Cardiac muscle cell (in vitro differentiated cells and primary cell): ENCODE measurements at places on chromosomes 4 and X. TPM values are rescaled to one million over a fixed set of nuclear protein-coding genes. Genes with fewer than 3 reads are reported as not detected.
A peak's percentile ranks its signal among the peaks of the same experiment; 100 is the strongest.

Gene LAGE3
- 71.2 and 82.7 TPM in 2 replicates for total RNA-seq

Gene GNRHR
- total RNA-seq = not detected in 2 replicates

- peaks cover 18% of the 10 kb centered on the region for H3K4me1 ChIP-seq
- no peaks in the 10 kb centered on the region for H3K36me3 ChIP-seq
- H3K27me3 ChIP-seq = no peaks in the 10 kb centered on the region
- DNase-seq = no peak
- H3K4me3 ChIP-seq = no peak overlapping the region
Measured at GRCh38 chr4:7970361-7970946, 30.8 kb upstream of the AFAP1 start.

- H3K27ac ChIP-seq = no peak overlapping the region
- H3K27me3 ChIP-seq = no peaks in the 10 kb centered on the region
- peak; percentile 46 for DNase-seq
Measured at GRCh38 chr4:159019356-159019755, 83.5 kb upstream of the RAPGEF2 start.

GRCh38 chr4:122632396-122633143, 11.7 kb upstream of the IL21 start:
- no peaks in the 10 kb centered on the region for H3K27me3 ChIP-seq
- no peak overlapping the region for H3K27ac ChIP-seq

DNA sequence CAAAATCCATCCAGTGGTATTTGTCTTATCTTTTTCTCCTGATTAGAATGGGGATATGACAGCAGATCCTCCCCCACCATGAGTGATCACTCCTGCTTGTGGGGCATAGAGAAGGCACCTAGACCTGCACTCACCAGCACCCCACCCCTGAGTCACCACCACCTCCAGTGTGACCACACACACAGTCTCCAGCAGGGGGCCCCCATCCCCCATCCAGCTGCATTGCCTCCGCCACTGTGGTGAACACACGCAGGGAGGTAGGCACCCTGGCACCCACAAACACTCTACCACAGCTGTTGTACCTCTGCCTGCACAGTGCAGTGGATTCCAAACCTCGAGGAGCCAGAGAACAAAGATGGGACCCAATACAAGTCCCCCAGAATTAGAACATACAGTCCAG, 9.0 kb upstream of the MAGEA8 start:
- H3K4me3 ChIP-seq = no peak overlapping the region
- DNase-seq = peak; percentile 10
- H3K27me3 ChIP-seq = no peaks in the 10 kb centered on the region
- H3K4me1 ChIP-seq = no peaks in the 10 kb centered on the region
- no peaks in the 10 kb centered on the region for H3K36me3 ChIP-seq

- H3K4me1 ChIP-seq = no peaks in the 10 kb centered on the region
- H3K4me3 ChIP-seq = no peak overlapping the region
- H3K27ac ChIP-seq = no peak overlapping the region
- no peaks in the 10 kb centered on the region for H3K36me3 ChIP-seq
Measured at GRCh38 chr4:153014460-153014859, 78.3 kb downstream of the FHDC1 start.

- H3K36me3 ChIP-seq = no peaks in the 10 kb centered on the region
- no peak overlapping the region for H3K27ac ChIP-seq
- no peaks in the 10 kb centered on the region for H3K27me3 ChIP-seq
- no peaks in the 10 kb centered on the region for H3K4me1 ChIP-seq
Measured at GRCh38 chr4:159705334-159705733, 602.5 kb downstream of the RAPGEF2 start.

GRCh38 chrX:16999275-16999674, 52.8 kb downstream of the REPS2 start:
- peak; percentile 55 for DNase-seq
- H3K36me3 ChIP-seq = no peaks in the 10 kb centered on the region
- peaks cover 7% of the 10 kb centered on the region for H3K4me1 ChIP-seq
- no peaks in the 10 kb centered on the region for H3K27me3 ChIP-seq
- H3K4me3 ChIP-seq = no peak overlapping the region

GRCh38 chr4:140109737-140110136, 44.2 kb downstream of the MAML3 start:
- no peaks in the 10 kb centered on the region for H3K4me1 ChIP-seq
- no peak for DNase-seq
- H3K27ac ChIP-seq = no peak overlapping the region
- no peaks in the 10 kb centered on the region for H3K36me3 ChIP-seq
- no peaks in the 10 kb centered on the region for H3K27me3 ChIP-seq

DNA sequence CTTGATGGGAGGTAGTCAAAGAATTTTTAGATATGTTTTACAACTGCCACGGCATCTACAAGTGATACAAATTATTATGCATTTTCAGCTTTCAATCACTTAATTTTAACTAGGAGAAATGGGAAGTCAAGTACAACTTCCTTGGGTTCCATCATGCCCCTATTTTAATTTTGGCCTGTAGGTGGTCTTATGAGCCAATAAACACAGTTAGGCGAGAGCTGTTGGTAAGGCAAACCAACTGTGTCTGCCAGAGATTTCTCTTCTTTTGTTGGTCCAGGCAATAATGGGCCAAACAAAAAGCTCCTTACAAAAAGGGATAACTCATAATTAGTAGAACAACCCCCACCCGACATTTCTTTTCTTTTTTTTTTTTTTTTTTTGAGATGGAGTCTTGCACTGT, 63.3 kb upstream of the ARX start:
- H3K4me1 ChIP-seq = no peaks in the 10 kb centered on the region
- no peak overlapping the region for H3K27ac ChIP-seq
- DNase-seq = no peak
- H3K4me3 ChIP-seq = no peak overlapping the region

DNA sequence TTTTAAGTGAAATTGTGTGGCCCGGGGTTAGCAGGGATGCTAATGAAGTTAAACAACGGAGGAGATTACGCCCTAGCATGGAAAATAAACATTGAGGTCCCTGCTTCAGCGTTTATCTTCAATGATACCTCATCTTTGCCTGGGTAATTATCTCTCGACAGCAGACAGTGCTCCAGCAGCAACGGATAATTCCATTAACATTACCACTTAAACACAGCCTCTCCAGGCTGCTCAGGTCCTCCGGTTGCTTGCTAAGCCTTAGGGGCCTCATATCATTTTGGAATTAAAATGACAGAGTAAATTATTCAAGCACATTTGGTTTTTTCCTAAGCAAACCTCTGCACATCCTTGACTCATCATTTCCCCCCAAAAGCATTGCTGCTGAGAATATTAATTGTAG, 281.5 kb upstream of the KLF3 start:
- no peaks in the 10 kb centered on the region for H3K36me3 ChIP-seq
- DNase-seq = no peak
- H3K27me3 ChIP-seq = no peaks in the 10 kb centered on the region
- H3K27ac ChIP-seq = no peak overlapping the region
- H3K4me1 ChIP-seq = peaks cover 7% of the 10 kb centered on the region
- no peak overlapping the region for H3K4me3 ChIP-seq

- no peaks in the 10 kb centered on the region for H3K36me3 ChIP-seq
- peak; percentile 94 for DNase-seq
- no peaks in the 10 kb centered on the region for H3K27me3 ChIP-seq
Measured at GRCh38 chrX:149938427-149938880, at the start of gene EOLA2. Gene EOLA2 (minus strand): TSS chrX:149938491. CDS start chrX:149933874, 4,617 bp downstream.

DNA sequence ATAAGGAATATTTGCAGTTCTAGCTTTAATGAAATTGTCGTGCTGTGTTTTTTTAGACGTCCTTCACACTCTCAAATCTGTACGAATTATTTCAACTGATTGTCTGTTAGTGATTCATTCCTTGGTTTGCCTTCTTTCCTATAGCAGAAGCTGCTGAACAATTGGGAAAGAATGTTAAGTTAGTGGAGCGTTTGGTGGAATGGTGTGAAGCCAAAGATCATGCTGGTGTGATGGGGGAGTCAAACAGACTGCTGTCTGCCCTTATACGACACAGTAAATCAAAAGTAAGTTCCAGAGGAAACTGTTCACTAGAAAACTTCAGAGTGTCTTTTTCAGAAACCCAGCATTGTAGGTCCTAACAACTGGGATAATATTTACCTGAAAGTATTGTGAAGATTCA, 159.9 kb downstream of the RAP1GDS1 start:
- no peaks in the 10 kb centered on the region for H3K27me3 ChIP-seq
- H3K4me3 ChIP-seq = no peak overlapping the region
- peaks cover 44% of the 10 kb centered on the region for H3K36me3 ChIP-seq
- no peak overlapping the region for H3K27ac ChIP-seq
- no peaks in the 10 kb centered on the region for H3K4me1 ChIP-seq
- peak; percentile 25 for DNase-seq

DNA sequence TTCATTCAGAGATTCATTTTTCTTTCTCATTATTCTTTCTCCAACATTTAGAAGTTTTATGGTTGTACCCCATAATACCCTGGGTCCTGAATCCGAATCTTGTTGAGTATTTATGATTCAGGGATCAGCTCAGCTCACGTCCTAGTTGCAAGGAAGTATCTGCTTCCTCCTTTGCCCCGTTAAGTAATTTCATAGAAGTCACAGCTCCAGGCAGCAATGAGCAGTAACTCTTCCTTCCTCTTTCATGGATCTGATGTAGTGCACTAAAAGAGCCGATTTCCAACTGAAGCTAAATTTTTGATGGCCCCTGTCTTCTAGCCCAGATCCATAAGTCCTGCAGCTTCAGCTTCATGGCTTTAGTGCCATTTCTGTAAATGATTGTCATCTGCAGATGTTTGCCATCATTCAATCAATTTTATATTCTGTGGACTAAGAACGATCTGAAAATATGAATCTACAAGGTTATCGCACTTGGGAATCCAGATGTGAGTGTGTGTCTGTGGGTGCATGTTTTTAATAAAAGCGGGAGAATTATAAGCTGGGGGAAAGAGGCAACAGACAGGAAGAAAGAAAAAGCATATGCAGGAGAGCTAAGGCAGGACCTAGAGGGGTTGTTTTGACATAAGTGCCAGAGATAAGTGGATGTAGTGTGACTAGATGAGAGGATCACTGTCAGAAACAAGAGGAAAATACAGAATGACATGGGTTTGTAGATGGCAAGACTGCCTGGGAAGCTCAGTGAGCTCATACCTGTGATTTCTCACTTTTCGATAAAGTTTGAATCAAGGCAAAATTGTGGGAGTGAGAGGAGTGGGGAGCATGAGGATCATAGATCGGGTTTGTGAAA, 17.5 kb downstream of the VEGFD start:
- no peaks in the 10 kb centered on the region for H3K27me3 ChIP-seq
- no peaks in the 10 kb centered on the region for H3K36me3 ChIP-seq
- no peaks in the 10 kb centered on the region for H3K4me1 ChIP-seq
- no peak for DNase-seq
